Karpas-422 (cell line): ENCODE measurements at places on chromosomes 1 and 21. TPM values are rescaled to one million over a fixed set of nuclear protein-coding genes. Genes with fewer than 3 reads are reported as not detected.

The AVPR1B gene
- total RNA-seq: not detected in 2 replicates

DNA sequence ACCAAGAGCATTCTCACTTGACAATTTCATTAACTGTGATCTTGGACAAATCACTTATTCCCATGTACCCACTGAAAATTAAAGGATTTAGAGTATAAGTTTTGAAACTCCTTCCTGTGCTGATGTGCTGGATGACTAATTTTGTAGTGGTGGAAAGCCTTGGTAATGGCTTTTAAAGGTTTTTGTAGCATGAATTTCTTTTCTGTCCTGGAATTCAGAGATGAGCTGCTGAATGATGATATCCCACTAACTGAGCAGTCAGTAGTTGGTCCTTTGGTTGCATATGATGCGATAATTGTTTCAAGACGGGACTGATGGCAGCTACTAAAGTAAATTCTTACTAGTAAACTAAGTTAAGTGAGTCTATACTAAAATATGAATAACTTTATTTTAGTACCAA lies 5.2 kb downstream of the RPL5 start:
- no peaks in the 10 kb centered on the region for H3K27me3 ChIP-seq
- H3K27ac ChIP-seq: no peak overlapping the region
- peaks cover 51% of the 10 kb centered on the region for H3K4me1 ChIP-seq
- H3K4me3 ChIP-seq: no peak overlapping the region

The S100A3 gene
- not detected in 2 replicates for total RNA-seq

GRCh38 chr1:42950116-42950481 lies 8.6 kb downstream of the SLC2A1 start:
- no peak for DNase-seq
- H3K36me3 ChIP-seq: peaks cover 14% of the 10 kb centered on the region; the same call in 1 of the 2 replicates
- H3K4me1 ChIP-seq: peaks cover 90% of the 10 kb centered on the region
- H3K4me3 ChIP-seq: no peak overlapping the region
- no peak overlapping the region for H3K27ac ChIP-seq
- no peaks in the 10 kb centered on the region for H3K27me3 ChIP-seq

DNA sequence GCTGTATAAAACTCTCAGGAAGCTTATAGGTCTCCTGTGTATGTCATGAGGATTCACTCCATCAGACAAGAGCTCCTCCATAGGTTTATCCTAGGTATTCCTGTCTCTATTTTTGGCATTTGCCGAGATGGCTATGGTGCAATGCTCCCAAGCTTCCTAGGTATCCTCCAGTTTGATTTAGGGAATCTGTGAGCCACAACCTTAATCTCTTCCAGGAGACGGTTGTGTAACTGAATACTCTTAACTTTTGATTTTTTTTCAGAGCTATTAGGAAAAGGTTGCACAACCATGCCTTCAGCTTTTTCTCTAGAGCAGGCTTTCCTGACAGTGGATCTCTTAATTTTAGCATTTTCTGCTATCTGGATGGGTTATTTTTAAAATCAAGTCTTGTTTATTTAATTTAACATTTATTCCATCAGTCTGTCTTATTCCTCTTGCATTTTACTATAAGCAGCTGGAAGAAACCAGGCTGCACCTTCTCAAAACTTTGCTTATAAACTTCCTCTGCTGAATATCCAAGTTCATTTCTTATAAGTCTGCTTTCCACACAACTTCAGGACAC lies 69.4 kb upstream of the BACE2 start:
- no peaks in the 10 kb centered on the region for H3K36me3 ChIP-seq
- no peaks in the 10 kb centered on the region for H3K4me1 ChIP-seq
- no peak overlapping the region for H3K27ac ChIP-seq
- DNase-seq: no peak

- H3K36me3 ChIP-seq: no peaks in the 10 kb centered on the region
- H3K27ac ChIP-seq: no peak overlapping the region
- no peak overlapping the region for H3K4me3 ChIP-seq
- H3K27me3 ChIP-seq: no peaks in the 10 kb centered on the region
- no peak for DNase-seq
Observed at GRCh38 chr1:63799307-63799706, 25.5 kb downstream of the ROR1 start.

The TMEM52 gene
- total RNA-seq: not detected in 2 replicates

DNA sequence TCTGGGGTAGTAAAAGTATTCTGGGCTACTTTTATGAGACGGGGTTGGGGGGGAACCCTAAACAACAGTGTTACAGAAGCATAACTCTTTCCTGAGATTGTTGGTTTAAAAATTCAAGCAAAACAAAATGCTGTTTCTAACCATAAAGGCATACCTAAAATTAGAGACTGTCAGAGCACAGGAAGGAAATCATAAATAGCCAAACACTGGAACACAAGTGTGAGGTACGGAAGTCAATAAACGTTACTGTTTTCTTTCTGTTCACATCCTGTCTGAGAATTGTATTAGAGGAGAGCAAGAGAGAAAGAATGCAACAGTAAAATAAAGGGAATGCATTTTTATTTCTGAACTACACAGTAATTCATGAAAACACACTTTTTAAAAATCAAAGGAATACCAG lies 42.8 kb upstream of the IL12RB2 start:
- no peak for DNase-seq
- no peaks in the 10 kb centered on the region for H3K27me3 ChIP-seq
- no peak overlapping the region for H3K27ac ChIP-seq
- no peaks in the 10 kb centered on the region for H3K4me1 ChIP-seq
- H3K4me3 ChIP-seq: no peak overlapping the region
